Gastroesophageal sphincter (tissue), 4 donors: ENCODE measurements at places on chromosomes 4 and X. TPM values are rescaled to one million over a fixed set of nuclear protein-coding genes. Genes with fewer than 3 reads are reported as not detected.

GRCh38 chr4:41160856-41161255, 53.5 kb downstream of the APBB2 start:
- ATAC-seq, result no peak

DNA sequence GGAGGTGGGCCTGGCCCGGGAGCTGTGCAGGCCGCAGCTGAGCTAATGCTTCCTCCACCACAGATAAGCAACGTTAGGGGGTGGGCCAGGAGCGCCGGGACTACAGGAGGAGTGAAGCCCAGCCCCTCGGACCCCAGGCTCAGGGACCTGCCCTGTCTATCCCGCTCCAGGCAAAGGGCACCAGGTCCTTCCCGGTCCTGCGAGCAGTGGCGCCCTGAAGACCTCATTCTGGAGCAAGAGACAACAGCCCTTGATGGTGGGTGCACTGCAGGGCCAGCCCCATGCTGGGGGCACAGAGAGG, 730 bp upstream of the TREX2 start:
- no peak for ATAC-seq

SSX1 gene
- total RNA-seq, result not detected

GABRE gene
- 9.6 TPM for total RNA-seq

RHOXF2 gene
- total RNA-seq, result not detected
